ENCODE measurements at places on chromosomes 16 and 17.
A peak's percentile ranks its signal among the peaks of the same experiment; 100 is the strongest.

- no peak for DNase-seq
Measured at GRCh38 chr16:12011565-12011964, 35.0 kb downstream of the SNX29 start.

- no peak for DNase-seq
Measured at GRCh38 chr17:63399856-63400255, 46.2 kb downstream of the CYB561 start.

GRCh38 chr17:32529604-32530003 lies 42.8 kb downstream of the CDK5R1 start:
- no peak for DNase-seq

DNA sequence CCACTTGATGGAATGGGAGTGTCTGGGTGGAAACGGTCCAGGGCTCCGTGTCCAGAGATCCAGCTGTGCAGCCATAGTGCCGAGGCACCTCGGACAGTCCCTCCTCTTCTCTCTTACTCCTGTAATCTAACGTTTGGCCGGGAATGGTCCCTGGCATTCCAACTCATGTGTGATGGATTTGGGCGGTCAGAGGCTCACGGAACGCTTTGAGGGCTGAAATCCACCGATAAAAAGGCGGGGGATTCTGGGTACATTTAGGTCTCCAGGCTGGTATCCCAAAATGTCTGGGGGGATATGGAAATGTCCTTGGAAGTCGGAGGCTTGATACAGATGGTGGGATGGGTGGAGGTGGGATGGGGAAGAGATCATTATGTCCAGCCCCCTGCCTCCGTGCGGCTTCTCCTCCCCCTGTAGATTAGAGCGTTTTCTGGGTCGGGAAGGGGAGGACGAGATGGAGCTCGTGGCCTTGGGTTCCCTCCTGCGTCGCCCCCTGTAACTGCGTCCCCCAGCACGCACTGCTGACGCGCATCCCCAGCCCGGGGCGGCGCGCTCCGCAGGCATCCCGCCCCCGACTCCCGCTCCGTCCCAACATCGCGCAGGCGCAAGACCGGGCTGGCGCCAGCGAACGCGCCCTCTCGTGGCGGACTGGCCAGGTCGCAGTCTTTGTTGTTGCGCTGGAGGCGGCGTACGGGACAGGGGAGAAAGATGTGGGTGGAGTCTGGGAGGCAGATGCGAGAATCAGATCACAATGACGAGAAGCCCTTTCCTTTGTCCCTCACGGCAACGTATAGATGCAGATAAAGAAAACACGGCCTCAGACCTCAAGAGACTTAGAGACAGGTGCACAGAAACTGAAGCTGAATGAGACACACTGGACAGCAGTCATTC lies 4.5 kb upstream of the SGCA start:
- DNase-seq = peak; percentile 78

DNA sequence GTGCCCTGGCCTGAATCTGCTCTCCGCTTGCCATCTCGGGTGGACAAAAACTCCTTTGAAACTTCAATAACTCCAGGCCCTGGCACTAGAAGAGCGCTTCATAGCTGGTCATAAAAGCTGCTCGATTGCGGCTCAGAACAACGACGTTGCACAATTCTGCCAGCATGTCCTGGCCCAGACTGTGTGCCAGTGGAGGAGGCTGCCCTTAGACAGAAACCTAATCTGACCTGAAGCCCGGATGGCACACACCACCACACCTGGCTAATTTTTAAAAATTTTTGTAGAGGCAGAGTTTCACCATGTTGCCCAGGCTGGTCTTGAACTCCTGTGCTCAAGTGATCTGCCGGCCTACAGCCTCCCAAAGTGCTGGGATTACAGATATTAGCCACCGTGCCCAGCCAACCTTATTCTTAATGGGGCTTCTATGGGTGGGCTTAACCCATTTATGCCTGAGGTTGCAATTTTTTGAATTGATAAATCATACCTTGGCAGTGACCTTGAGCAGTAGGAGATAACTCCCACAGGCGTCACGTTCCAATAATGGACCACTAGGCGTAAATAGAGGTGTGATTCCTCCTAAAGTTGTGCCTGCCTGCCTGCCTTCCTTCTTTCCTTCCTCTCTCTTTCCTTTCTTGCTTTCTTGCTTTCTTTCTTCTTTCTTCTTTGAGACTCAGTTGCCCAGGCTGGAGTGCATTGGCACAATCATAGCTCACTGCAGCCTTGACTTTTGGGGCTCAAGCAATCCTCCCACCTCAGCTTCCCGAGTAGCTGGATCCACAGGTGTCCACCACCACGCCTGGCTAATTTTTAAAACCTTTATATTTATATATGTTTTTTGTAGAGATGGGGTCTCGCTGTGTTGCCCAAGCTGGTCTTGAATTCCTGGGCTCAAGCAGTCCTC lies 1.1 kb upstream of the PPL start:
- DNase-seq = no peak

Data from NCI-H446 (cell line).